ENCODE measurements at places on chromosomes 2 and 18.

- no peak for DNase-seq
Measured at GRCh38 chr18:3192286-3192685, 27.5 kb downstream of the MYOM1 start.

DNA sequence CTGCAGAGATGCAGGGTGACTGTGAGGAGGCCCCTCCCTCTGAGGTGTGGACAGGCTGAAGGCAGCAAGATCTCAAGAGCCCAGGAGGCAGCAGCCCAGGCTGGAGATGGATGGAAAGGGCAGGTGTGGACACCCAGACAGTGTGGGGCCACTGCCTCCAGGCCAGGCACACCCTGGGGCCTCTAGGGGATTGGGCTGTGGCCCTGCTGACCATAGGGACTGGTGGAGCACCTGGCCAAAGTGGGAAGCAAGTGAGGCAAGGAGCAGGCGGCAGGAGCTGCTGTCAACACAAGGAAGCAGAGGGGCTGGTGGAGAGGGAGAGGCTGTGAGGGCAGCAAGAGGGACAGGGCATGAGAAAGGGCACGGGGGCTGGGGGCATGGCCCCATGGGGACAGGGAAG lies 10.8 kb downstream of the SNED1 start:
- no peak for DNase-seq

DNA sequence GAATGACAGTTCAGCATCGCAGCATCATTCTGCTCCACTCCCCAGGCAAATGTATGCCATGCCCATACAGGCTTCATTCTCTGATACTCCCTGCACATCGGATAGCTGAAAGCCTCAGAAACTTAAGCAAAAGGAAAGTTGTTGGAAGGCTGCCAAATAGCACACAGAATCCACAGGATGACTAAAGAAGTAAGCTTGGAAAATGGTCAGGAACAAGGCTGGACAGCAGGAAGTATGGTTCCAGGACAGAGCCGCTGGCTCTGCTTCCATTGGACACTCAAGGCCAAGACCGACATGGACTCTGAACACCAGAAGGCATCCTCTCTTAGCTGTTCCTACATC lies 256.5 kb downstream of the CDH20 start:
- DNase-seq, result no peak

GRCh38 chr2:30165617-30166016 lies 18.8 kb downstream of the YPEL5 start:
- no peak for DNase-seq

DNA sequence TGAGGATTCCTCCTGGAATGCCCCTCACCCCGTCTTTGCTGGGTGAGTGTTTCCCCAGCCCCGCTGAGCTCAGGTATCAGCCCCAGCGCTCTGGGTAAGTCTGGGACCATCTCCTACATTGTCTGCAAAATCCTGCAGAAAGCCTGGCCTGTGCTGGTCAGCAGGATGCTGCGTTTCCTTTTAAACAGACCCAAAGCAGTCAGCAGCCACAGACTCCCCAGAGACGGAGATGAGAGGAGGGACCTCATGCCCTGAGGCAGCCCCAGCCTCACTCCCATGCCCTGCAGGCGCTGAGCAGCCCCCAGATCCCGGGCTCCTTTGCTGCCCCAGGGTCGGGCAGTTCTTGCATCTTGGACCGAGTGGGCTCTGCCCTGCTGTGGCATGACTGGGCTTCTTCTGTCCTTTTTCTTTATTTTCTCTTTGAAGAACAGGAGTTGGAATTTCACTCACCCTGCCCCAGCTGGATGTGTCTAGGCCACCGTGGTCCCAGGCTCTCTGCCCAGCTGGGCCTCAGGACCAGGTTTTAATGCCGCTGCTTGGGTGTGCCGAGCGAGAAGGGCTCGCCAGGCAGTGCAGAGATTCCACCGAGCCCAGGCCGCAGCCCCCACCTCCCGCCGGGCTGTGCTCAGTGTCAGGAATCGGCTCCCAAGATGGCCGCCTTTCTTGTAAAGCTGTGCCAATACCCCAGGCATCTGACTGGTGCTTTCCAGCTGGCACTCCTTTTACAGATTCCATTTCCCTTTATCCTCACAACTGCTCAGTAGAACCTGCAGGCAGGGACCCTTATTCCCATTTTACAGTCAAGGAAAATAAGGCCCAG lies 43.6 kb downstream of the ODC1 start:
- peak; percentile 7 for DNase-seq

DNA sequence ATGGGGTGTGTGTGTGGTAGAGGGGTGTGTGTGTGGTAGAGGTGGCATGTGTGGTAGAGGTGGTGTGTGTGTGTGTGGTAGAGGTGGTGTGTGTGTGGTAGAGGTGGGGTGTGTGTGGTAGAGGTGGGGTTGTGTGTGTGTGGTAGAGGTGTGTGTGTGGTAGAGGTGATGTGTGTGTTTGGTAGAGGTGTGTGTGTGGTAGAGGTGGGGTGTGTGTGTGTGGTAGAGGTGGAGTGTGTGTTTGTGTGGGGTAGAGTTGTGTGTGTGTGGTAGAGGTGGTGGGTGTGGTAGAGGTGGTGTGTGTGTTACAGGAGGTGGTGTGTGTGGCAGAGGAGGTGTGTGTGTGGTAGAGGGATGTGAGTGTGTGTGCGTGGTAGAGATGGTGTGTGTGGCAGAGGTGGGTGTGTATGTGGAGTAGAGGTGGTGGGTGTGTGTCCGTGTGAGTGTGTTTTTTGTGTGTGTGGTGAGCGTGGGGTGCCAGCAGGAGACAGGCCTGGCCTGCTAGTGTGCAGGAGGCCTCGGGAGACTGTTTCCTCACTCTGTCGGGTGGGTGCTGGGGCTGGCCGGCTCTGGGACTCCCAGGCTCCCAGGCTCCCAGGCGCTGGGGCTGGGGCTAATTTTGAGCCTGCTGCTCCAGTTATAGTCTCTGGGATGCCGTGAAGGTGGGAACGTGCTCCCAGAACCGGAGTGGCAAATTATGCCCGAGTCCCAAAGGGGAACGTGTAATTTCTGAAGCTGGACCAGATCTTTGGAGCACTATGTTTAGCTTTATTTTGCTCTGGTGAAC lies 165.2 kb downstream of the DYSF start:
- no peak for DNase-seq

GRCh38 chr18:78751664-78752063 lies 228.0 kb upstream of the SALL3 start:
- DNase-seq, result no peak

DNA sequence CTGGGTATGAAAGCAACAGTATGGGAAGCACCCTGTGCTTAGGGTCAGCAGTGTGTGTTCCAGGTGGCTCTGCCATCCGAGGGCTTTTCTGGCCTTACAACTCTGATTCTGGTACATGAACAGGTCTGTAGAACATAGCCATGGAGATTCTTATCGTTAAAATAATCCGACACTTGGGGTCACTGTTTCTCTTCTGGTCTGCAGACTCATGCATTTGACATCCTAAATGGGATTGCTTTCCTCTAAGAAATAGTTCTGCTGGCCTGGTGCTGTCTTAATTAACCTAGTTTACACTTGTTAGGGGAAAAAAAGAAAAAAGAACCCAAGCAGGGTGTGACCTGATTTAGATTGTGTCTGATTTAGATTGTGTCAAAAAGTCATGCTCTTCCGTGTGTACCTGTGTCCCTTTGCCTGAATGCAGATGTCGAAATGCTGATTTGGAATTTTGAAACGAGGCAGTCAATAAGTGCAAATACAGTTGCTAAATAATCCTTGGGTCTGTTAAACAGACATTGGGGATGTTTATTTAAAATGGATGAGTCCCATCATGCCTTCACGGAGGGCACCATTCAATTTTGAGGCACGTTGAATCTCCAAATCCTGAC lies 59.6 kb downstream of the TRPM8 start:
- DNase-seq, result peak; percentile 10

- no peak for DNase-seq
Measured at GRCh38 chr2:68784188-68784587, 49.6 kb downstream of the ARHGAP25 start.

GRCh38 chr2:32442020-32442467 lies 85.2 kb downstream of the BIRC6 start:
- DNase-seq, result no peak

DNA sequence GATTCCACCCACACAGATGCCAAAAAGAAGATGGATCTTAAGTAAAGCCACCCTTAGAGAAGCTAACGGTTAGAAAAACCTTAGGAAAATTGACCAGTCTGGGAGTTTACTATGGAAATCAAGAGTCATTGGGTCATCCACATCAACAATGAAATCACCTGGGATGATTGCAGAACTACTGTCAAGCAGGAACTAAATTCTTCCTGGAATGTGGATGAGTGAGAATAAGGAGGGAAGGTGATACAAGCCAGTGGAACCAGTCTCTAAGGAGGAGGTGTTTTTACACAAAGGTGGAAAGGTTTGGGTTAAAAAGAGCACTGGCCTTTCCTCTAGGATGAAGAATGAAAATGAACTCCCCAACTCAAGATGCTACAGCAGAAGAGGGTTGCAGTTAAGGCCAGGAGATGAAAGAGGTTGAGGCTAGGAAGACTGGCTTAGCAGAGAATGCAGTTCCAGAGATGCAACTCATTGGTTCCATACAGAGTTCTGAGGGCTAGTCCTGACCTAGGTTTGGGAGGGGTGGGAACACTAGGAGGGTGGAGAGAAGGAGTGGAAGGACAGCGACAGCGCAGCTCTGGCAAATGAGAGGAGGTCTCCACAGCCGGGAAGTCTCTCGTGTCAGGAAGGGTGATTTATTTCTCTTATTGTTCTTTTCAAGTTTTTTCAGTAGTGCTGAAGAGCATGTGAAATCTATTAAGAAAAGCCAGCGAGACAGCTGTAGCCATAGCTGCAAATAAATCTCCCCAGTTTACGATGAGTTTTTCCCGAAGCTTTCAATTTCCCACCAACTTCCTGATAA lies 27.7 kb upstream of the KDM3A start:
- DNase-seq, result no peak

DNA sequence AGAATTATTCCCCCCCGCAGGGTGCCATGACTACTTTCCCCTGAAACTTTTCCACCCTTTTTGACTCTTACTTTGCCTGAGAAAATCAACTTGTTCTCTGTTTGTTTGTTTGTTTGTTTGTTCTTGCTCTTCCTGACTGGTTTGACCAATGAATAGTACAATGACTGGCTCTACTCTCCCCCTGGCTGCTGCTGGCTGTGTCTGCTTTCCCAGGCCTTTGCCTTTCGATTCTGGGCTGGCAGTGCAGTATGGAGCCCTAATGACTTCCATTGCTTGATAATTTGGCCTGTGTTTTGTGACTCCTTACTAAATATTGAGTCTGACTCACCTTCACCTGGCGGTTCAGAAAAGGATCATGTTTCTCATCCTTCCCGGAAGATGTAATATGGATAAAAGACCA lies 241.1 kb downstream of the TMEM182 start:
- DNase-seq, result no peak
